GM23338 (cell line): ENCODE measurements at places on chromosomes 11 and 22. TPM values are rescaled to one million over a fixed set of nuclear protein-coding genes. Genes with fewer than 3 reads are reported as not detected.

DNA sequence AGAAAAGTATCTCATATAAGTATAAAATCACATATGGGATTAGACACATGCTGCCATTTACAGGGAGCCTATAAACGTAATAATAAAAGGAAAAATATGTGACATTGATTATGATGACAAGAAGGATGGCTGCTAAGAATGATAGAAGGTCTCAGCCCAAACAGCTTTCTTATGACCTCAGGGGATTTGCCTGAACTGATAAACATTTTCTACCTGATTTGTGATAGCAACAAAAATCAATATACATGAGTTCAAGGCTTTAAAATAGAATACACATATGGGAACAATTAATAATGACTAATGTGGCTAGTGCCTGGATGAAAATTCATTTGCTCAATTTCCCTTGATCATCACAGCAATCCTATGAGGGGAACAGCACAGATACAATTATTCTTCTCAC lies 636.8 kb upstream of the CCDC90B start:
- no peak for DNase-seq

DNA sequence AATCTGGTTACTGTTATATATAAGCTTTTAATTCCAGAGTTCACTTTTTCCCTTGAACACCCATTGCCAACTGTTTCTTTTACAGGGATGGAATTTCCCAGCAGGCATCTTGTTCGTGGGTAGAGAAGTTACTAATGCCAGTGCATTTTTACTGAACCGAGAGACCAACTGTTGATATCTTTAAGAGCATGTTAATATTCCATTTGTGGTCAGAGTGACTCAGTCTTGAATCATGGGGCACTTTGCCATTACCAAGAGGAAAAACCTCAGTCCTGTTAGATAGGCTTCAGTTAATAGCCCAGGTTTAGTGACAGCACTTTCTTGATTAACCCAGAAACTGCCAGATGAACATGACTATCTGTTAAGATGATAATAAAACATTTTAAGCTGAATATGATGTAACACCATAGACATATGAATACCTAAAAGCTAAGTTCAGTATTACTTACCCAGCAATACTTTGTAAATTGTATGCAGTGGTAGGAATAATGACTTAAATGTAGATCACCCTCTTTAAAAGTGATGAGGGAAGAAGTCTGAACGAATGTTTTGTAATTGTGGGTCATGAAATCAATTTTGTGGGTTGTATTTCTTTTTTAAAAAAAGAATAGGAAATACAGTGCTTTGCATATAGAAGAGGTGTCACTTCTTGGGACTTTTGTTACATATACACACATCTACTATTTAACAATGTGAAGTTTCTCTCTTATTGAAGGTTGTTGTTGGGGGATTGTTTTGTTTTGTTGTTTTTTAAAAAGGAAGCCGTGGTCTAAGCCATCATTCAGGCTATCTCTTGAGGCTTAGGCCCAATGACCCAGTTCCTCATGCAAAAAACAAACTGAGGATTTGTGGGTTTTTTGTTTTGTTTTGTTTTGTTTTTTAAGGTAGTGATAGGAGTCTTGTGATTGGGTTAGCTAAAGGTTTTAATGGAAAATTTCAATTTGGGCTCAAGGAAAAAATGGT lies 79.2 kb upstream of the GRIK4 start:
- DNase-seq, result no peak

DNA sequence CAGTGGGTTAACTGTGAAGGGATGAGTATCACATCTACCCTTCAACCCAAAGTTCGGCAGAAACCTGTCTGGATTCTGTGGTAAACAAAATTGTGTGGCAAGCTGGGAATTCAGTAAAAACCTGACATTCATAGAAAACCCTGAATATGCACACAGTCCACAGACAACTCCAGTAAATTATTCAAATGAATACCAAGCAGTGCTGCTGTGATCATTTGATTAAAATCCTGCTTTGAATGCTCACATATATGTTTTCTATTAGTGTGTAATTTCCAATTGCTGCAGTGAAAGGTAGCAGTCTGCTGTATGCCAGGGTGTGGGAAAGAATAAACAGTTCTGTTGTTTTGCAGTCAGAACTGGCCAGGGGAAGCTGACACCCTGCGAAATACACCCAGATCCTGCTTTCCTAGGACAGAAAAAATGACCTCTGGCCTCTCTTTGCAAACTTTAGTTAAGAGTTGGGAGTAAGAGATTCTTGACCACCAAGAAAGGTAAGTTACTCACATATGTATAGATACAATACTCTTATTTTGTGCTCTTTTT lies 217.8 kb downstream of the FAM76B start:
- DNase-seq, result no peak

DNA sequence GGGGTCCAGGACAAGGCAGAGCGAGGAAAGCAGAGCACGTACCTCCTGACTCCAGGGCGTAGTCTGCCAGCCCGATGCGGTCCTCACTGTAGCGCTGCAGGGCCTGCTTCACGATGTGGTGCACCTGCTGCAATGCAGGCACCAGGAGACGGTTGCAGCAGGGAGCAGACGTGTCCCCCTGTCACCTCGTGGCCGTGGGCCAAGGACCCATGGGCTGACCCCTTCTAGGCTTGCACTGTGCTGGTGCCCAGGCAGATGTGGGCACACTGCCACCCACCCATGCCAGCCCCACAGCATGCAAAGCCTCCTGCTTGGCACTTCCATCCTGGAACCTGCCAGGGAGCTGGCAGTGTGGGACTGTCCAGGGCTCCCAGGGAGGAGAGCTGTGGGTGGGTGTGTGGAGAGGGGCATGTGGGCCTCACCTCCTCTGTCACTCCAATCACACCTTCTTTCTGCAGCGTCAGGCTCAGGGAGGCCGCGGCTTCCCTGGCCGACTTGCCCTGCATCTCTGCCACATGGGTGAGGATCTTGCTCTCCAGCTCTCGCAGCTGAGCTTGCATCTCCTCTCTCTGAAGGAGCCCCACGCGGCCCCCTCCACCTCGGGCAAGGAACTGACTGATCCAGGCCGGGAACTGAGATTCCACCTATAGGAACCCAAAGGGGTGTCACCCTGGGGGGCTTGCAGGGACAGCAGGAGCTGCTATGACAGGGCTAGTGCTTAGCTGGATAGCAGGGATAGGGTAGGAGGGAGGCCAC lies 16.3 kb downstream of the SUN2 start:
- no peak for DNase-seq

GRCh38 chr11:66413167-66413566 lies 7.7 kb upstream of the NPAS4 start:
- no peak for DNase-seq

DNA sequence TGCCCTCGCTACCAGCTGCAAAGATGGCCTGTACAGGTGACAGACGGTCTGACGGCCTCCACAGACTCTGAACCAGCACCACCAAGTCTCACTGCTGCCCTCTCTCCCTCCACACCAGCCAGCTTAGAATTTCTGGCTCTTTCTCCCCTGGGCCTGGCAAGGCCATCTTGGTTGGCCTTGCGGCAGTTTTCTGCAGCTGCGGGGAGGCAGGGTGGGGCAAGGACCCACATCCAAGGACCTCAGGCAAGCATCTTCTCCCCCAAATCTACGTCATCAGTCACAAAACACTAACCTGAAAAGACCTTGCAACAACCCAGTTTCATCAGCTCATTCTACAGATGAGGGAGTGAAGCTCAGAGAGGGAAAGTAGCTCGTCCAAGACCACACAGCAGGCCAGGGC lies 11.7 kb upstream of the POLDIP3 start:
- DNase-seq, result no peak

DNA sequence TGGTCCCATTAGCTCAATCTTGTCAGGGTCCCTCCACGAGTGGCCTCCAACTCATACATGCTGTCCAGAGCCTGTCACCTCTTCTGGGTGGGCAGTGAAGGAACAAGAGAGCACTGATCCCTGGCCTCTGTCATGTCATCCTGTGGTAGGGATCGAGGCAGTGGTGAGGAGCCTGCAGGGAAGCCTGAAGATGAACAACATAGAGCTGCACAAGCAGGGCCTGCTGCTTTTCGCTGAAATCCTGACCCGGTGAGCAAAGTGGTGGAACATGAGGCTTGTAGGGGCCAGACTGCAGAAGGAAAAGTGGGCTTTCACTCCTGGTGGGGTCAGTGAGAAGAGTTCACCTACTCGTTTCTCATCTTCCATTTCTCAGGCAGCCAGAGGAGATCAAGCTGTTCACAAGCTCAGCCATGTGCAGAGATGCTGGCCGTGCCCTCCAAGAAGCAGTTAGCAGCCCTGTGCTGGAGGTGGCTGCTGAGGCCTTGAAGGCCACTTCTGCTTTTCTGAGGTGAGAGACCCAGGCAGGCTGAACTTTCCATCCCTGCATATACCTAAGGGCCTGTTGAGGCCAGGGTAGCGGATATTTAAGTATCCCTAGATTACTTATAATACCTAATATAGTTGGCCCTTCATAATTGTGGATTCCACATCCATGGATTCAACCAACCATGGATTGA lies 32.9 kb downstream of the MEI1 start:
- no peak for DNase-seq

DNA sequence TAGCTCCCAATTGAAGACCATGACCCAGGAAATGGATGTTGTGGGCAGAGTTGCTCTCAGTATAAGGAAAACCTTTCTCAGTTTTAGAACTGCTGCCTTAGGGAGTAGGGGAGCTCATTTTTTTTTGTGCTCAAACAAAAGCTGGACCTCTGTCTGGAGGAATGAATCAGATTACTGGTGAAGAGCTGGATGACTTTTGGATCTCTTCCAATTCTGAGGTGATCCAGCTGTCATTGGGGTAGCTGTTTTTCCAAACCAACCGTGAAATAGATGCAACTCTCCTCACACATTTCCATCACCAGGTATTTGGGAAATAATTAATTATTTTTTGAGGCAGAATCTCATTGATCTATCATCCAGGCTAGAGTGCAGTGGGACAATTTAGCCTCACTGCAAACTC lies 251.3 kb upstream of the PLET1 start:
- DNase-seq, result no peak

DNA sequence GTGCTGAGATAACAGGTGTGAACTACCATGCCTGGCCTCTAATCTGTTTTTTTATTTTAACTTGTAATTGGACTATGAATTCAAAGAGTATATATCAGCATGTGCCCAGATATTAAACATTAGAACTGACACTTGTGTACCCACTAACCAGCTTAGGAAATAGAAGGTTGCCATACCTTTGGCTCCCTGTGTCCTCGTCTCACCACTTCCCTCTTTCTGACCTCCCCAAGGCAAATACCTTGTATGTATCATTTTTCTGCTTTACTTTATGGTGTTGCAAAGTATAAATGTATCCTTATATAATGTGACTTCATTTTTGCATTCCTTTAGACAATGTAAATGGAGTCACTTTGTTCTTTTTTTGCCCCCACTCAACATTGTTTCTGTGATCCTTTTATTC lies 9.1 kb downstream of the PPP6R3 start:
- no peak for DNase-seq

DNA sequence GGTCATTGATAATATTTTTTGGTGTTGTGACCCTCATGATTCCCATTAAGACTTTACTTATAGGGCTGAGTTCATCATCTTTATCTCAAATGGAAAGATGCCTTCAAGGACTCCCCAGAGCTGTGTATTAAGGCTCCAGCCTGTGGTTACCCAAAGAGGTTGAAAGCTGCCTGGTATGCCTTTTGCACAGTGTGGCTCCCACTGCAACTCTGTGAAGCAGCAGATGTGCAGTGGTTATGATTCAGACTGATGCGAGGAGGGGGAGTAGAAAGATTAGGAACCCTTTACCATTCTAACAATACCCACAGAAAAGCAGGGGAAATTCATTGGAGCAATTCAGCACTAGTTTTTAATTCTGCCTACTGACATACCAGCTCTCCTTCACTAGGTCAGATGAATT lies 560.0 kb downstream of the INSC start:
- no peak for DNase-seq

SLC7A4 gene
- polyA plus RNA-seq, result 0.09 and 0.44 TPM in 2 replicates

SYT7 gene
- 1.6 and 1.8 TPM in 2 replicates for polyA plus RNA-seq
